ENCODE measurements at places on chromosomes 1 and 21.
A peak's percentile ranks its signal among the peaks of the same experiment; 100 is the strongest.

GRCh38 chr1:25033828-25034705 lies 104.0 kb upstream of the RUNX3 start:
- DNase-seq, result no peak

GRCh38 chr21:34728479-34728878 lies 59.7 kb downstream of the CLIC6 start:
- DNase-seq, result no peak

DNA sequence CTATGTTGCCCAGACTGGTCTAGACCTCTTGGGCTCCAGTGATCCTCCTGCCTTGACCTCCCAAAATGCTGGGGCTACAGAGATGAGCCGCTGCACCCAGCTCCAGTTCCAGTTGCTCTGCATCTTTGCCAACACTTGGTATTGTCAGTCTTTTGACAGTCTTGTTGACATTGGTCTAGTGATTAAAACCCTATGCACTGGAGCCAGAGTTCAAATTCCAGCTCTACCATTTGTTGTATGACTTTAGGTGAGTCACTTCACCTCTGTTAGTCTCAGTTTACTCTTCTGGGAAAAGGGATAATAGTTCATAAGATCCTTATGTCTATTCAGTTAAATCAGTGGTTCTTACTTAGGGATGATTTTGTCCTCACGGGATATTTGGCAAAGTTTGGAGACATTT lies 32.9 kb upstream of the MED18 start:
- no peak for DNase-seq

GRCh38 chr1:45535988-45536766 lies 14.4 kb upstream of the AKR1A1 start:
- no peak for DNase-seq

- DNase-seq, result no peak
Measured at GRCh38 chr1:219271818-219272535, 98.3 kb downstream of the LYPLAL1 start.

DNA sequence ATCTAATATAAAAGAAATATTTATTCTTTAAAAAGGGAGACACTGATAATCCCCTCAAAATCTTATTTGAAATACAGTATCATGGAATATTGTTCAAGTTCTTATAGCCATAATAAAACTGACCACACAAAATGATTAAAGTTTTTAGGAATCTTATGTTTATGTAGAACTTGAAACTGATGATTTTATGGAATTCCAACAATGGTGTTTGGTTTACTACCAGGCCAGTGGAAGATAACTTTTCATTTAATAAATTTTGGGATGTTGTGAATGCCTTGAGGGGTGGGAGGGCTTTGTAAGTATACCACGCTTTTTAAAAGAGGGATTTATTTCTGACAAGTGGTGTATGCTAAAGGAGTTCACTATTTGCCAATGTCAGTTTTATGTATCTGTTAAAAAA lies 87.7 kb downstream of the RAB3GAP2 start:
- DNase-seq, result peak; percentile 9

DNA sequence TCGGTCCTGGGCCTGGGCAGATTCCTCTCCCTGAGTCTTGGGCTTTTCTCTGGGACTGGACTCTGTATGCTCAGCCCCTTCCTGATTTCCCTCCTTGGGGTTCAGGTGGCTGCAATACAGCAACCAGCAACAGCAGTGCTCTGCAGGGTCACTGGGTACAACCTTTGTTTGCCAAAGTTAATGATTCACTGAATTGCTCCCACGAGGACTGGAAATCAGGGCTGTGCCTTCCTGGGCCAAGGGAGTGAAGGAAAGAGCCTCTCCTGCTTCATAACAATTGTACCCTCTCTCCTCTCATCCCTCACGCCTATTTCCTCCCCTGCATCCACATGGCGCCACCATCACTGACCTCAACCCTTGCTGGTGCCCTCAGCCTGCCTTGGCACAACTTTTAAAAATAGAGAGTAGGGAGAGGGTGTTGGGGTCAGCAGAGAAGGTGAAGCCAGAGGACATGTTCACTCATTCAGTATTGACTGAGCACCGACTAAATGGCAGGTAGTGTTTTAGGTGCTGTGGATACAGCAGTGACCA lies 52.8 kb upstream of the GOLT1A start:
- no peak for DNase-seq

DNA sequence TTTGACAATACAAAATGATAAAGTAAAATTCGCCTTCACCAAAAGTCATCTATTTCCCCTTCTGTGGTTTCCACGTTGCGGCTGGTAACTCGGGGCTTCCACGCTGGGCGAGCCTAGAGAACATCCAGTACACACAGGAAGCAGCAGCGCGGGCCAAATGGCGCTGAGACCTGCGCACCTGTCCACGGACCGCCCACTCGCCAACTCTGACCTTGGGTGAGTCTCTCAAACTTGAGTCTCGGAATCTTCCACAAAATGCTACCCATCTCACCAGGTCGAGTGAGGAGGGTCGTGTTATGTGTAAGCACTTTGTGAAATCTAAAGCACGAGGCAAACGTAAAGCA lies 820 bp upstream of the TTF2 start:
- DNase-seq, result no peak

DNA sequence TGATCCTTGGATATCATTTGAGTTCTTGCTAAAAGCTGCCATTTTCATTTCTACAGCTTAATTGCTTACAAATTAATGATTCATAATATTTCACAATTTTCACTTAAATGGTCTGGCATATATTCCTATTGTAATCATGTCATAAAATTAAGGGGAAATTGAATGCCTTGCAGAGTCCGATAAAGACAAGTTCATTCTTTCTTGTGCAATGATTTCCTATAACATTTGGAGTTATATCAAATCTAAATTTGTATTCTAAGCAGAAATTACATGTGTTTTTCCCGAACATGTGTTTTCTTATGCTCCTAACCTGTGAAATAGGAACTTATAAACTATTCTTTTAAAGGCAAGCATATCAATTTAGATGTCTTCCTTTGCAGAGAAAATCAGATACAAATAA lies 118.3 kb upstream of the CYYR1 start:
- no peak for DNase-seq

DNA sequence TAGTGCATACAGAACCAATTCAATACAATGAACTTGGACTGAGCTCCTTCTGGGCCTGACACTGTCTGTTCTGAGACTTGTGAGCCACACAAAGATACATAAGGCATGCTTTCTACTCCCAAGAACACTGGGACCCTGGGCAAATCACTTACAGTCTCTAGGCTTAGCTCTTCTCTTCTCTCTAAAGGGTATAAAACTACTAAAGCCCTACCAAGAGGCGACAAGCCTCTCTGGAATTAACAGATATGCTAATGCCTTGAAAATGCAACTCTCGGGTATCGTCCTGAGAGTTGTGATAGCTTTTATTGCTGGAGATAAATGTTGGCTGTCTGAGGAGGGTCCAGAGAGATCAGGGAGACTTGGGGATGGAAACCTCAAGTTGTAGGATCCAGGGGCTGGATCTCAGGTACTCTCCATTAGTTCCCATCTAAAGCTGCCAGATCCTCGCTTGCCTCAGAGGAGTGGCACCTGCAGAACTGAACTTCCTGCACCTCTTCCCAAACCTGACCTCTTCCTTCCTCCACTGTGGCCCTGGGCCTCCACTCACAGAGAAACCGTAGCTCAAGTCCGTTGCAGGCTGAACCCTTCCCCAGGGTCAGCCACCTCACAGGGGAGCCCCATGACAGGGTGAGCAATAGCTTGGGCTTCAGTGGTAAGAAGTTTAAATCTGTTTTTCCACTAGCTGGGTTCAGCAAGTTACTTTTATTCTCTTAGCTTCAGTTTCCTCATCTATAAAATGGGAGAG lies 11.5 kb upstream of the CFAP45 start:
- DNase-seq, result no peak

DNA sequence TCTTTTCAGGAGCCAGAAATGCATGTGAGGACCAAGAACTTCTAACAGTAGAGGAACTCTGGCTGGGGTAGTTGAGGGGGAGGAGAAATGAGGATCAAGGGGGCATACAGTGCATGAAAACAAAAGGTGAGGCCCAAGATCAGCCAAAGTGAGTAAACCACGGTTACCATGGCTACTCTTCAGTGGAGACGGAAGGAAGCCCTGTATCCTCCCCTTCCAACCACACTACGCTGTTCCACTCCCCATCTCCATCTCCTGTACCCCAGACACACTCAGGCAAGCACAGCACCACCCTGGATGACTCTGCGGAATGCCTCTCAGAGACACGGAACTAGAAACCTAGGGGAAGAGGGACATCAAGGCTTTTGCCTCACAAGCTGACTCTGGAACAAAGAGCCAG lies 157.6 kb upstream of the CAMK1G start:
- no peak for DNase-seq

- no peak for DNase-seq
Measured at GRCh38 chr1:157894613-157895165, 53.1 kb upstream of the CD5L start.

DNA sequence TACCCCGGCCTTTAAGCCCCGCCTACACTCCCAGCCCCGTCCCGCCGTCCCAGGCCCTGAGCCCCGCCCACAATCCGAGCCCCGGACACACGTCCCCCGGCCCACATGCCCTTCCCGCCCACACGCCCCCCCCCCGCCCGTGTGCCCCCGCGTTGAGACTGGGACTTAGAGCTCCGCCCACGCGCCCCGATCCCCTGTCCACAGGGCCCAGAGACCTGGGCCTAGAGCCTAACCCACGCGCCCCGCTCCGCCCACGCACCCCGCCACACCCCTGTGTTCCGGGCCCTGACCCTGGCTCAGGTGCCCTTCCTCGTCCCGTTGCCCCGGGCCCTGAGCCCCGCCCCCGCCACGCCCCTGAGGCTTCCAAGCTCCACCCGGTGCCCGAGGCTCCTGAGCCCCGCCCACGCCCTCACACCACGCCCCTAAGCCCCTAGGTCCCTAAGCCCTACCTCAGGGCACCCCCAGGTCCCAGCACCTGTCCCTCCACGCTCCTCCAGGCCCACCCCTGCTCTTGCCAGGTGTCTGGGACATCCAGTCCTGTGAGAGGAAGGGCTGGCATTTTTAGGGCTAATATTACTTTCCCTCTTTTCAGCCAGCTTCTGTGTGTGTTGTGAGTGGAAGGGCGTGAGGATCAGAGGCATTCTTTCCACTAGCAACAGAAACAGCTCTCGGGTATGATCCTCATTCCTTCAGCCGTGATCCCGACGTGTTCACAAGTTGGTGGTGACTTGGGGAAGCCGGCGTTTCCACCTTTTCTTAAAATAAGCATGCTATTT lies 552 bp upstream of the GPR157 start:
- no peak for DNase-seq

DNA sequence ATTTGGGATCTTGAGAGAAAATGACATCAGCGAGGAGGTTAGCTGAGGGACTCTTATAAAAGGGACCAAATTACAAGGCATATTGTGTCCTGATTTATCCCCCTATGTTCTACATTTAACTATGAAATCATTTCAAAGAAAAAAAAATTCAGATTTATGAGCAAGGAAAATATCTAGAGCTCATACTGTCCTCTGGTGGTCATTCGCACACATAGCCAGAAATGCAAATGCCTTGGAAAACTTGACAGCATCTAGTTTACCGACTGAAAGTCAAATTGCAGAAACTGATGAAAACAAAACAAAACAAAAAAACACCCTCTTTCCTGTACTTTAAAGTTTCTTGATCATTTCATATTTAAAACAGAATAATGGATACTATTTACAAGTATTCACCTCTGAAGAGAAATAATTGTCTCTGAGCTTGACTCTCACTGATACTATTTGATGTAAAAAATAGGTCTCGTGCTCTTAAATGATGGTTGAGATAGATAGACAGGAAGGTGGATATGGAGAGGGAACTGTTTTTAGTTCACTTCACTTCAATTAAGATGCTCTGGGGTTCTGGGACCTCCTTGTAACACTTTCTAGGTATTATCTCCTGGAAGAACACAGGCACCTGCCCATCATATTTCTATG lies 253.8 kb downstream of the PCP4 start:
- DNase-seq, result no peak
